ENCODE measurements at places on chromosomes 13 and 19.
A peak's percentile ranks its signal among the peaks of the same experiment; 100 is the strongest.

- DNase-seq: no peak
These were observed 747.2 kb downstream of the DIAPH3 start for GRCh38 chr13:59416561-59416960.

GRCh38 chr19:17011485-17011884 is 15.1 kb downstream of the CPAMD8 start:
- no peak for DNase-seq

- peak; percentile 53 for DNase-seq
These were observed 543.1 kb upstream of the SLITRK5 start for GRCh38 chr13:87128036-87128435.

GRCh38 chr13:51913421-51914136 is 51.8 kb downstream of the CCDC70 start:
- DNase-seq: no peak

GRCh38 chr13:109790942-109791605 is 4.7 kb upstream of the IRS2 start:
- DNase-seq: peak; percentile 44

- DNase-seq: no peak
These were observed 8.2 kb downstream of the FCGBP start for GRCh38 chr19:39926170-39926760.

DNA sequence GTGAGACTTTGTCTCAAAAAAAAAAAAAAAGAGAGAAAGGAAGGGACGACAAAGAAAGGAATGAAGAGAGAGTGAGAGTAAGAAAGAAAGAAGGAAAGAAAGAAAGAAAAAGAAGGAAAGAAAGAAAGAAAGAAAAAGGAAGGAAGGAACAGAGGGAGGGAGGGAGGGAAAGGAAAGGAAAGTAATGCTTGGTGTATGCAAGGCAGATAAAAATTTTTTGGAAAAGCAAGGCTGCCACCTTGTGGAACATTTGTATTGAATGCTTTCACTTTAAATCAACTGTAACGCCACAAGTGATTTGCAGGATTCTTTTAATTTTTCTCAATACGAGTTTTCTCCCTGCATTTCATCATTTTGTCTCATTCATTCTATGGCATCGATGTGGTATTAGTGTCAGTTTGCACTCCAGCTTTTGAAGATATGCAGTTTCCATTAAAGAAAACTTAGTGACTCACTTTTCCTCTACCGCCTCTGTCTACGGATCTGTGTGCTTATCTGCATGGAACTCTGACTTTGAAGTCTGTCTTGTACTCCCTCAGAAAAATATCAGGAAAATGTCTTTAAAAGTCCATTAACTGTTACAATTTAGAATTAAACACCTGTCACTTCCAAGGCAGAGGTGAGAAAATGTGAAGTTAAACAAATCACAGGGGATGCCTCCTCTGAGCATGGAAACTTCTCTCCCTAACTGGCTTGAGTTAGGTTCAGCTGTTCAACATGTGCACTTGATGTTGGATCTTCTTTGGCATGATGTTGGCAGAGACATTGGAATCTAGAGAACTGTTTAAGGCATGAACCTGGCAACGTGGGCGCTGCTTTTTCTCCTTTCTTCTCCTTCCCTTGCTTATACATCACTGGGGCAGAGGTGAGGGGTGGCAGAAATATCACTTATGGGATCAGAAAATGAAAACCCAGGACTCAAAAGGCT is 20.0 kb upstream of the ZDHHC20 start:
- DNase-seq: peak; percentile 82

GRCh38 chr19:56119582-56119978 is 1.5 kb downstream of the ZNF787 start:
- peak; percentile 61 for DNase-seq

- no peak for DNase-seq
These were observed 16.2 kb downstream of the MCF2L start for GRCh38 chr13:112984954-112985802.

DNA sequence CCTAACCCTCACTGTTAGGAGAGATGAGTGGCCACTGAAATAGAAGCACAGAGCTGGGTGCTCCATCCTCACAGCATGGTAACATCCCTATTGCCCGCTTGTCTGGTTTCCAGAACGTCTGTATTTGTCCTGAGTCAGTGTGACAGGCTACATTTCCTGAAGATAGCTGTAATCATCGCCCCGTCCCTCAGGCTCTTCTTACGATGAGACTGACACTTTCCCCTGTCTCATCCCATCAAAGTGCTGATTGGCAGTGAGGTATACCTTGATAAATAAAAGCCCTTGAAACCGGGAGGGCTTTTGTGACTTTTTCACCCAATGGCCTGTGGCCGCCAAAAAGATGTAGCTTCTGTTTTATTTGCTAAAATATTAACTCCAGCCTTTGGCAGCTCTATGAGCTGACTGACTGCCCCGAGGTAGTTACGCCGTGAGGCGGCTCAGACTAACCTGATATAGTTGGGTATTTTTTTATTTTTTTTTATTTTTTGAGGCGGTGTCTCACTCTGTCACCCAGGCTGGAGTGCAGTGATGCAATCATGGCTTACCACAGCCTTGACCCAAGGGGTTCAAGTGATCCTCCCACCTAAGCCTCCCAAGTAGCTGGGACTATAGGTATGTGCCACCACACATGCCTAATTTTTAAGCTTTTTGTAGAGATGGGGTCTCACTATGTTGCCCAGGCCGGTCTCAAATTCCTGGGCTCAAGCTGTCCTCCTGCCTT is 5.7 kb upstream of the LRRC4B start:
- no peak for DNase-seq

DNA sequence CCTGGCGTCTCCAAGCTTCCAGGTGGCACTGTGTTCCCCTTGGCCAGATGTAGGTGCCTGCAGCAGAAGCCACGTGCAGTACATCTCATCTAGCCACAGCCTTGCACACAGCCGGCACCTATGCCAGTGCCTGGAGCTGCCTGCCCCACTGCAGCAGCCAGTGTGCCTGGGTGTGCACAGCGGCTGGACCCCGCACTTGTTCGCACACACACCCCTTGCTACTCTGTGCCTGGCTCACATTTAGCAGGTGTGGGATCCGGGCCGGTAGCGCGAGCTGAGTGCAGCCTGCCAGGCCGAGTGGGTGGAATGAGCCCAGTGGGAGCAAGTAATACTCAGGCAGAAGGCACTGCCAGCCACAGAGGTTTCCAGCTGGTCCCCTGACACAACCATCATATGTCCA is 26.9 kb upstream of the RBM26 start:
- no peak for DNase-seq

- peak; percentile 34 for DNase-seq
These were observed 17.7 kb upstream of the UPF1 start for GRCh38 chr19:18814063-18814462.

DNA sequence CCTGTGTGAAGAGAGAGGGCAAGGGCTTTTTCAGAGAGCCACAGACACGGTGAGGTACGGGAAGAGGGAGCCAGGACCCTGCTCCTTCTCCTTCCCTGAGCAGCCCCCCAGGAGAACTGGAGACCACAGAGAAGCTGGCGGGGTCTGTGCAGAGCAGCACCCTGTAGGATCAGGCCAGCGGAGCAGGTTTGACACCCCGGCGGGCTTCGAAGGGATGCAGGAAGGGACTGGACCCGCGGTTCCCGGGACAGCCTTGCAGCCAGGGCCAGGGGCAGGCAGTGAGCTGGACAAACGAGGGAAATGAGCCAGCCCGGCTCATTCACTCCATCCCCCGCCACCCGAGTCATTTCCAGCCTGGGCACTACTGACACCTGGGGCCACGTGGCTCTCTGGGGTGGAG is 22.2 kb downstream of the CPAMD8 start:
- DNase-seq: no peak

GRCh38 chr19:41606215-41606837 is 20.5 kb downstream of the CEACAM4 start:
- no peak for DNase-seq

GRCh38 chr19:12789098-12789903 is 2.0 kb upstream of the JUNB start:
- no peak for DNase-seq

DNA sequence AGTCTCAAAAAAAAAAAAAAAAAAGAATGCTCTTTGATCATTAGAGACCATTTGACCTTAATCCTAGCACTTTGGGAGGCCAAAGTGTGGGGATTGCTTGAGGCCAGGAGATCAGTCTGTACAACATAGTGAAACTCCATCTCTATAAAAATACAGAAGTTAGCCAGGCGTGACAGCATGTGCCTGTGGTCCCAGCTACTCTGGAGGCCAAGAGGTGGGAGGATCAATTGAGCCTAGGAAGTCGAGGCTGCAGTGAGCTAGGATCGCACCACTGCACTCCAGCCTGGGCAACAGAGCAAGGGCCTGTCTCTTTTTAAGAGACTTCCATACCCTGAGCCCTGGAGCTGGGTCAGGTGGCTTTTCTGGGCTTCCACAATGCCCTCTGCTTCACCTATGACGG is 11.5 kb upstream of the COLGALT1 start:
- DNase-seq: no peak

GRCh38 chr19:44303976-44304568 is 753 bp downstream of the ZNF235 start:
- DNase-seq: peak; percentile 47

DNA sequence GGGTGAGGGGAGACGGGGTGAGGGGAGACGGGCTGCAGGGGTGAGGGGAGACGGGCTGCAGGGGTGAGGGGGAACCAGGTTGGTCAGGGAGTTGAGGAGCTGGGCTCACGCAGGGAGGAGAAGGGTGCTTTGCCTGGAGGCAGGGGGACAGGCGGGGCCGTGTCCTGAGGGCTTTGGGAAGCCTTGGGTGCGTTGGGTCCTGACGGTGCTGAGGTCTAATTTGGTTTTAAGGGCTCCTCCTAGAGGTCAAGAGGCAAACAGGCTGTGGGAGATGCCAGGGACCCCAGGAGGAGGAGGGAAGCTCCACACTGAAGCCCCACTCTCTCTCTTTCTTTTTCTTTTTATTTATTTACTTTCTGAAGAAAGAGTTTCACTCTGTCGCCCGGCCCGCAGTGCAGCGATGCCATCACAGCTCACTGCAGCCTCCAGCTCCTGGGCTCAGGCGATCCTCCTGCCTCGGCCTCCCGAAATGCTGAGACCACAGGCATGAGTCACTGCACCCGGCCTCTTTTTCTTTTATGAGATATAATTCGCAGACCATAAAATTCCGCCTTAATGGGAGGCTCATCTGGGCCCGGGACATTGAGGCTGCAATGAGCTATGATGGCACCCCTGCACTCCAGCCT is 9.3 kb upstream of the MISP start:
- no peak for DNase-seq

GRCh38 chr19:41195675-41196497 is 2.9 kb downstream of the CYP2S1 start:
- DNase-seq: peak; percentile 49

DNA sequence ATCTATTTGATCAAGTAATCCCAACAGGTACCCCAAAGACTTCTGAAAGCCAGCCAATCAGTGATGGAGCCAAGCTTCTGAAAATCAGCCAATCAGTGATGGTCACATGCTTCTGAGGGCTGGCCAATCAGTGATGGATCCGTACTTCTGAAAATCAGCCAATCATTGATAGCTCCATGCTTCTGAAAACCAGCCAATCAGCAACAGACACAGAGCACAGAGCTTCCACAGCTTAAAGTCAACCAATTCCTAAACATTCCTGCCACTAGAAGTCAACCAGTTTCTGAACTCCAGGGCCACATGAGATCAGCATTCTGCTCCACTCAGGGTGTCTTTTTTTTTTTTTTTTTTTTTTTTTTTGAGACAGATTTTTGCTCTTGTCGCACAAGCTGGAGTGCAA is 8.2 kb upstream of the HSD17B14 start:
- peak; percentile 77 for DNase-seq

DNA sequence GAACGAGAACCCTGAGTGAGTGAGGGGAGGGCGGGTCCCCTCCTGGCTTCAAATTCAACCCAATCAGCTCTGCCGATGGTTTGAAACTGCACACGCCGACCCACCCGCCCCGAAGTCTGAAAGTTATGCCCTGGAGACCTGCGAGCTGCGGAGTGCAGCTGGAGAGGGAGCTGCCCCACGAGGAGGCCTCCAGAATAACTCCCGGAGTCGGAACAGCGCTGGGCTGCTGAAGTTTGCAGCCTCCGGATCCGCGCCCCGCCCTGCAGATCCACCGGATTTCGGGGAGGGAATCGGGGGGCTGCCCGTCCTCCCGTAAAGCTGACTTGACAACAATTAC is 7.0 kb downstream of the POU4F1 start:
- DNase-seq: no peak

GRCh38 chr13:113047587-113047986 is 58.0 kb upstream of the F7 start:
- DNase-seq: no peak

GRCh38 chr13:42707048-42707447 is 74.3 kb upstream of the FAM216B start:
- DNase-seq: peak; percentile 37

GRCh38 chr13:51803422-51804294 is at the start of gene DHRS12:
Gene DHRS12 (minus strand): TSS chr13:51804163. CDS start chr13:51799659, 4,504 bp downstream.
- DNase-seq: peak; percentile 70

DNA sequence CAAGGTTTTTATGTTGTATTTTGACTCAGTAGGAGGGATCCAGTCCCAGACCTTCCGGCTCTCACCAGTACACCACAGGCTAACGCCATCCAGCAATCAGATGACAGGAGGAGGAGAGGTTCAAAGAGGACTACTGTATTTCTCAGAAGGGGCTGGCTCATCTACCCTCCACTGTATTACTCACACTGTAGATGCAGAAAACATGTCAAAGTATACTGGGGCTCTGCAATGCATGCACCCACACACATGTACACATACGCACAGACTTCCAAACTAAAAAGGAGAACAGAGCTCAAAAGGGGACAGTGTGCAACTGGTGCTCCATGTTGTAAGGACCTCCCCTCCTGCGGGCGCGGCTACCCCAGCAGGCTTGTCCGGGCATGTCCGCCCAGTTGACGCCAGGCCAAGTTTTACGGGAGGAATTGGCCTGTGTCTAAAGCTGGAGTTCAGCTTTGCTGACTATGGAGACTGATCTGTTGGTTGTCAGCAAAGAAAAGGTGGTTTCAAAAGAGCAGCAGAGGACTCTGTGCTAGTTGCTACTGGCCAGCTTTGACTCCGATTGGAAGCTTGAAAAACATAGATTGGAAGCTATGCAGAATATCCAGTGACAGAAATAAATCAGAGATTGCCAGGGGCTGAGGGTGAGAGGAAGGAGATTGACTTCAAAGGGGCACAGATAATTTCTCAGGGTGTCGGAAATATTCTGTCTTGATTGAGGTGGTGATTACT is 314.2 kb downstream of the DLEU7 start:
- peak; percentile 97 for DNase-seq

- peak; percentile 43 for DNase-seq
These were observed 76.8 kb downstream of the FREM2 start for GRCh38 chr13:38763446-38764381.

GRCh38 chr19:4083677-4084546 is 17.2 kb upstream of the ZBTB7A start:
- no peak for DNase-seq

GRCh38 chr19:38878575-38879399 is 712 bp upstream of the RINL start:
- no peak for DNase-seq

- DNase-seq: no peak
These were observed 24.9 kb upstream of the ACP7 start for GRCh38 chr19:39059302-39059701.

DNA sequence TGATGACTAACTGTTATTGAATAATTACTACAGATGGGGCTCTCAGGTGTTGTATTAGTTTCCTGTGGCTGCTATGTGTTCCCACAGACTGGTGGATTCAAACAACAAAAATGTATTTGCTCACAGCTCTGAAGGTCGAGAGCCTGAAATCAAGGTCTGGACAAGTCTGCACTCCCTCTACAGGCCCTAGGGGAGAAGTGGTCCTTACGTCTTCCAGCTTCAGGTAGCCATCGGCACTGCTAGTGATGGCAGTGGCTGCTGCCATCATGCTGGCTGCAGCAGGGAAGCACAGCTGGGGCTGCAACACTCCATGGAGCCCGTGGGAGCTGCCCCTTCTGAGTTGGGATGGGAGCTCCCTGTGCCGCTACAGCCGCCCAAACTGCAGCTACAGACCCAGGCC is 1.9 kb downstream of the TEX26 start:
- no peak for DNase-seq

GRCh38 chr19:15584541-15585115 is 30.4 kb upstream of the CYP4F8 start:
- DNase-seq: peak; percentile 45
